Ascending aorta (tissue), 2 donors: ENCODE measurements at places on chromosomes 16 and 17.
A peak's percentile ranks its signal among the peaks of the same experiment; 100 is the strongest.

- DNase-seq: no peak
Measured at GRCh38 chr16:85256190-85256739, 144.0 kb upstream of the CIBAR2 start.

- no peak for DNase-seq
Measured at GRCh38 chr17:19991252-19991885, 13.7 kb upstream of the AKAP10 start.

DNA sequence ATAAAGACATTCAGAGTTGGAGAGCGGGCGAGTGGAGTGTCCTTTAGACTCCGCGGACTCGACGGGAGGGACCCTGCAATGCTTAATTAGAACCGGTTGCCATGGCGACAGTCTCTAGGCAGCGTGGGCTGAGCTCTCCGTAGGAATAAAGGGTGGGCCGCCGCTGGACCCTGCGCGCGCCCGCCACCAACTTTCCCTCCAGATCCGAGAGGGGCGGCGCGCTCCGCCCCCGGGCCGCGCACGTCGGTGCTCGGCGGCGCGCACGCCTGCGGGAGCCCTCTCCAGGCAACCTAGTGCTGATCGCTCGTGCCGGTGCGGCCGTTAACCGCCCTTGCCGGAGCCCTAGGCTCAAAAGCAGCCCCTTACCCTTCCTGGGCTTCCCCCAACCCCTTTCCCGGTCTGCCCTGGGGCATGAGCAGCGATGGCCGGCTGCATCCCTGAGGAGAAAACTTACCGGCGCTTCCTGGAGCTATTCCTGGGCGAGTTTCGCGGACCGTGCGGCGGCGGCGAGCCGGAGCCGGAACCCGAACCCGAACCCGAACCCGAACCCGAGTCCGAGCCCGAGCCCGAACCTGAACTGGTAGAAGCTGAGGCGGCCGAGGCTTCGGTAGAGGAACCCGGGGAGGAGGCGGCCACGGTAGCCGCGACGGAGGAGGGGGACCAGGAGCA is at the start of gene PPM1E:
Gene PPM1E (plus strand): TSS at position 278 of the 669 bp plus-strand sequence.
- DNase-seq: no peak

DNA sequence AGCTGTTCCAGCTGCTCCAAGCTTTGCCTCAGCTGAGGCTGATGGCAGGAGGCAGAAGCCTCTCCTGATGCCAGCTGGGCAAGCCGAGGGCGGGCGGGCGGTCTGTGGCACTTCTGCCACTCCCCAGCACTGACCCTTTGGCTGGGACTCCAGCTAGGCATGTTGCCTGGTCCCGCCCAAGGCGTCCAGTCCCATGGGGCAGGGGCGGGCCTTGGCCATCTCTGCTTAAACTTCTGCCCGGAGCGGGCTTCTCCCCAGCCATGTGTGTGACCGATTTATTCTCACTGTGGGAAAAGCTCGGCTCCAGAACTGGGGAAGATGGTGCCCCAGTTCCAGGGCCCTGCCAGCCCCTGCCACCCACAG is 349.1 kb downstream of the SEC14L1 start:
- peak; percentile 94 for DNase-seq

DNA sequence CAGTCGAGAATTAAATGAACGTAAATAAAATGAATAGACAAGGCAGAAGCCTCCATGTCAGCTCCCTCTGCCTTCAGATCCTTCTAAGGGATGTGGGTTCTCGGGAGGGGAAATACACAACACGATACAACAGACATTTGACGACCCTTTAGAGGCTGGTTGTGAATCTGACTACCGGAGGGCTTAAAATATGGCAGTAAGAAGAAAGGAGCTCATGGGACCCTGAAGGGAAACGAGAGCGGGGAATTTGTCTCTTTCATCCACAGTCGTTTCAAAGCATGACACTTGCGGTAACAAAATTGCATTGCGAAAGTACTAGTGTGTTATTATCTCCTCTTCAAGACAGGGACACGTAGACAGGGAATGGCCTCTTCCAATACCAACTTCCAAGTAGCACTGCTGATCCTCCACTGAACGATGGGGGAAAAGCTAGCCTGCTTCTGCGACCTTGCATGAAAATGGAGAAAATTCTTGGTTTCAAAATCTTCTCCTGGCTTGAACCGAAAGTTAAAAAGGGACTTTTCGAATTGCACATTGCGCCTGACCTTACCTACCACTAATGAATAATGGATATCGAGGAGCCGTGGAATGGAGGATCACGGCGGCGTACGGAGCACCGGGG is 1.2 kb upstream of the TNRC6C start:
- no peak for DNase-seq

- DNase-seq: no peak
Measured at GRCh38 chr17:76612465-76612864, 26.8 kb upstream of the ST6GALNAC2 start.

- peak; percentile 70 for DNase-seq
Measured at GRCh38 chr17:4939546-4939795, 375 bp downstream of the SLC25A11 start.

- no peak for DNase-seq
Measured at GRCh38 chr16:57878586-57878985, 76.3 kb upstream of the KIFC3 start.

DNA sequence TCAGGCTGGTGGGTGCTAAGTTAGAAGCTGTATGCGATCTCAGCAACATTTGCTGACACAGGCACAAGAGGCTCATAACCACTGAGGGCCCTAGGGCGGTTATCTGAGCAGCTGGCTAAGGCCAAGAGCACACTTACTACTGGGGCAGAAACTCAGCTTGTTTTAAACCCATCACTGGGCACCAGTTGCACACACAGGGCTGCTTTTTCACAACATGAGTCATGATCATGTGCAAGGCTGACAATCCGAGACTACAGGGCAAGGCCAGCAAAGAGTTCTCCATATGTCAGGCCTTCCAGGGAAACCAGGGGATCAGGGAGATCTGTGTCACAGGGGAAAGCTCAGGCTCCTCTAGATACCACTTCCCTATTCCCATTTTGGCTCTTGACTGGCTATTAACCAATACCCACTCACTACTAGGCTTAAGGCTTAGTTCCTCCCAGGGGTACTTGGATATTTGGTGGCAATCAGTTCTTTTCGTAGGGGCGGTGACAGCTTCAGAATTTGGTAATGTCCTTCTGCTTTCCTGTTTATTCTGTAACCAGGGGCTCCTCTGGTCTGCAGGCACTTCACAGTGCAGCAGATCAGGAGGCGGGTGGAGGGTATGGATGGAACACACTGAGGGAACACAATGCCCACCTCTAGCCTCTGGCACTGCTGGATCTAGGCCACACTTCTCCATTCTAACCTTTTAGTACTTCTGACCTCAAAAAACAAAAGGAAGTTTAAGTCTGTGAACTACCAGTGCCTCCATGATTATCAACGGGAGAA is 44.9 kb upstream of the ERN1 start:
- peak; percentile 79 for DNase-seq

- no peak for DNase-seq
Measured at GRCh38 chr16:73404001-73404400, 356.1 kb upstream of the ZFHX3 start.

GRCh38 chr17:74049967-74050458 is 153.5 kb upstream of the RPL38 start:
- no peak for DNase-seq

DNA sequence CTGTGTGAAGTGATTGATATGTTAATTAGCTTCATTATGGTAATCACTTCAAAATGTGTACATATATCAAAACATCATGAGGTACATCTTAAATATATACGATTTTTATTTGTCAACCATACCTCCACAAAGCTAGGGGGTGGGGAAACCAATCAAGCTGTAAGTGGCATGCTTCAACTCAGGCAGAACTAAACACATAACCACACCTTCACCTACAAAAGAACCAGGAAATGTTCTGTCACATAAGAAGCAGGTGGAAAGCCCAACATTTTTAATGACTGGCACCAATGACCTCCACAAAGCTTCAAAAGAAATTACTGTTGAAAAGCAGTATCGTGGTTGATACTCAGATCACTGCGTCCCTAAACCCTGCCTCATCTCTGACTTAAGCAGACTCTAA is 867.7 kb upstream of the EEF2KMT start:
- DNase-seq: no peak

DNA sequence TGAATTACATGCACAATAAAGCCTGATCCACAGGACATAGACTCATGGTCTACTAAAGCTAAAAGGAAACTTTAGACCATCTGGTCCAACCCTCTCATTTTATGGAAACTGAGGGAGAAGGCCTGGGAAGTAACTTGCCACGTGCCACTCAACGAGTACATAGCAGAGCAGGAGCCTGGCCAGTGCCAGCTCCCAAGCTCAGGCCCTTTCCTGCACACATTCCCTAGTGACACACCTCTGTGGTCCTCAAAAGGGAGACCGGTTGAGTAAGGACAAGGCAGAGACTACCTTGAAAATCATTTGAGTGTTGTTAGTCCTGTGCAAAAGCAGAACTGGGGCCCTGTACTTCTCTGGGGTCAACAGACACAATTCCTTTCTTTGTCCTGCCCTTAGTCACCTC is 2.8 kb downstream of the CCL4L2 start:
- no peak for DNase-seq

GRCh38 chr17:40309031-40309948 is at the start of gene RARA:
Gene RARA, plus strand, starts transcription at chr17:40309180. Its CDS starts 22,039 bp downstream, at chr17:40331219.
- DNase-seq: no peak

GRCh38 chr17:65389426-65389825 is 172.0 kb downstream of the AXIN2 start:
- DNase-seq: no peak

GRCh38 chr17:76534831-76535732 is 2.4 kb downstream of the CYGB start:
- DNase-seq: no peak

- no peak for DNase-seq
Measured at GRCh38 chr17:3800362-3801271, at the start of gene ITGAE. Gene ITGAE, minus strand, starts transcription at chr17:3801188. Its CDS starts 44 bp downstream, at chr17:3801144.

GRCh38 chr16:20997147-20997546 is 96.6 kb downstream of the LYRM1 start:
- no peak for DNase-seq

GRCh38 chr17:80990921-80991644 is 558 bp upstream of the CHMP6 start:
- DNase-seq: no peak

DNA sequence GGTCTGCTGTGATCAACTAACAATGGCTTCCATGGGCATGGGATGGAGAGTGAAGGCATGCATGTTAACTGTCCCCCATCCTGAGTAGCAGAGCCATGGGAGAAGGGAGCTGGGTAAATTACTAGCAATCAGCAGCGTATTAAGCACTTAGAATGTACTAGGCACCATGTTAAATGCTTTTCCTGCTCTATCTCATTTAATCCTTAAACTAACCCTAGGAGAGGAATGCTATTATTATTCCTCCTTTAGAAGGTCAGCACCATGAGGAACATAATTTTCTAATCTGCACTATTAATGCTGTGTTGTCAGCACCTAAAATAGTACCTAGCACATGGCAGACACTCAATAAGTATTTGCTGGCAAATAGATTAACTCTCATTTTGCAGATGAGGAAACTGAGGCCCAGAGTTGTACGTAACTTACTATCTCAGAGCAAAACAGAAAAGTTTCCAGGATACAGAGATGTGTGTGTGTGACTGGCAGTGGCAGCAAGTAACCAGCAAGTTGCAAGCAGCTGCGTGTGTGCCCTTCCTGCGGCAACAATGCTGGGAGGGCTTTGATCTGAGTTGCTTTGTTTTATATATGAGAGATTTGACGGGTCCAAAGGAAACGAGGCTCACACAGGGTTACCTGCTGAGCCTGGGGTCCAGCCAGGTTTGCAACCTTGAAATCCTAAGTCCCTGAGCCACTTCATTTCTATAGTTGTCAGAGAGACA is 6.5 kb upstream of the KLHL36 start:
- no peak for DNase-seq

DNA sequence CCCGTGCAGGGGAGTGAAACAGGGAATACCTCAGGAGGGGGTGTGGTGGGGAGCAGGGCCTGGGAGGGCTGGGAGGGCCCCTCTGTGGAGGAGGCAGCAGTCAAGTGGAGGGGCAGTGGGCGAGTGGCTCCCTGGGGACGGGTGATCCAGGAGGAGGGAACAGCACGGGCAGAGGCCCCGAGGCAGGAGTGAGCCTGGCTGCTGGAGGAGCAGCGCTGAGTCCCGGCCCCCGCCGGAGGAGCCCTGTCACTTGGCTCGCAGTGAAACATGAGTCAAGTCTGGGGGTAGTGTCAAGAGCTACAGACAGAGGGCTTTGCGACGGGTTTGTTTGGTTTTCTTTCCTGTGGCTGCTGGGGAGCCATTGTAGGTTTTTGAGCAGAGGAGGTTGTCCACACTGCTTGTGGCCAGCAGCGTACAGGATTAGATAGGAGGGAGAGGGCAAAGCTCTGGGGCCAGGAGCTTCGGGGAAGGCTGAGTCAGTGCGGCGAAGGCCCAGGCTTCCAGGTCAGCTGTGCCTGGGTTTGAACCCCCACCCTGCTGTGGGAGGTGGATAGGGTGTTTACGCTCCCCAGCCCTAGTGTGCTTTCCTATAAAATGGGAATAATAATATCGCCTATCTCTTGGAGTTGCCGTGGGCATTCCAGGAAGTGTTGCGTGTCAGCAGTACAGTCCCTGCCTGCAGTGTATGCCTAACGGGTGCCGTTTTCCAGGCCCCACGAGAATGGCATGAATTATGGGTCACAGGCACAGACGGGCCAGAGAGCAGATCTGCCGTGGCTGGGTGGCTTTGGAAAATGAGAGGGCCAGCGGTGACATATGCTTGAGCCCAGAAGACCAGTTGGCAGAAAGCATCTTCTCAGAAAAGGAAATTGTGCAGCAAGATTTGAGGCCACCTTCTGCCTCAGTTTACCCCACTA is 115.9 kb upstream of the CIBAR2 start:
- no peak for DNase-seq

DNA sequence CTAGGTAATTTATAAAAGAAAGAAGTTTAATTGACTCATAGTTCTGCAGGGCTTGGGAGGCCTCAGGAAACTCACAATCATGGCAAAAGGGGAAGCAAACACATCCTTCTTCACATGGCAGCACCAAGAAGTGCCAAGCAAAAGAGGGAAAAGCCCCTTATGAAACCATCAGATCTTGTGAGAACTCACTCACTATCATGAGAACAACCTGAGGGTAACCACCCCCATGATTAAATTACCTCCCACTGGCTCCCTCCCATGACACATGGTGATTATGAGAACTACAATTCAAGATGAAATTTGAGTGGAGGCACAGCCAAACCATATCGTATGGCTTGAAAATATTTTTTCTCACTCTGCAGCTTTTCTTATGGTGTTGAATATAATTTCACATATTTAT is 151.7 kb downstream of the ANKFN1 start:
- DNase-seq: no peak

GRCh38 chr16:78516006-78516736 is 416.7 kb downstream of the WWOX start:
- DNase-seq: no peak

DNA sequence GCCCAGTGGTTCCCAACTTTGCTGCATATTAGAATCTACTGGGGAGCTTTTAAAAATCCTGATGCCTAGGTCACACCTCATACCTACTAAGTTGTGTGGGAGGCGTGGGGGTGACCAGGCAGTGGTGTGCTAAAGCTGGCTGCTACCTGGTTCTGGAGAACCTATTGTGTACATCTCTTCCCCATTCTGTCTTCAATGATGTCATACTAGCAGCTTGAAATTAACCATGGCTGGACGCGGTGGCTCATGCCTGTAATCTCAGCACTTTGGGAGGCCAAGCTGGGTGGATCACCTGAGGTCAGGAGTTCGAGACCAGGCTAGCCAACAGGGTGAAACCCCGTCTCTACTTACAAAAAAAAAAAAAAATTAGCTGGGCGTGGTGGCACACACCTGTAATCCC is 11.3 kb upstream of the NLK start:
- DNase-seq: no peak
